ENCODE measurements at places on chromosomes 4 and X.

DNA sequence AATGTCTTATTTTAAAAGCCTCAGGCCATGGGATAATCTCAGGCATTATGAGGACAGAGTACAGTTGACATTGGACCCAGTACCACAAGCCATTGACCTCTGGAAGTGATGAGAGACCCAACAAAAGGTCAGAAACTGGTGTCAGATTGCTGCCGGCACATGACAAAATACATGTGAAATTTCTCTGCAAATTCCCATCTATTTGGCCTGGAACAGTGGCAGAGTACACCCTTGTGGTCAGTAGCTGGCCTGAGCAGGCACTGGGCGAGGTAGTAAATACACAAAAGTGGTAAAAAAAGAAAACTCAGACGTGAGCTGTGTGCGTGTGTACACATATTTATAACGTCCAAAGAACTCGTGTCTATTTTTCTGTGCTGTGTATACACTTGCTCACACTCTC is 155.5 kb downstream of the DHX15 start:
- DNase-seq: no peak

DNA sequence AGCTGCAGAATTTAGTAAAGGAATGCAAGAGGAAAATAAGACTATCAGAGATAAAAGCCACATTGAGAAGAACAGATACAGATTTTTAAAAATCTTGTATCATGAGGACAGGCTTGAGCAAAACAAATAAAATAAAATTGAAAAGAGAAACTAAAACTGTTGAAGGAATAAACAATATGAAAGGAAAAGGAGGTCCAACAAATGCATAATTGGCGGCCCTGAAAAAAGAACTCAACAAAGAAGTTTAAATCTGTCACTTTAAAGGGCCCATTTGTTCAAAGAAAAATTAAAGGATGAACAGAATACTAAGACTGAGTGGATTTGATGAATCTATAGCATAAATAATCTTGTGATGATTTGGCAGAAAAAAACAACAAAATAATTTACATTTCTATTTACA is 36.5 kb downstream of the TMPRSS11B start:
- no peak for DNase-seq

- peak; percentile 39 for DNase-seq
These were observed 16.9 kb upstream of the ANOS1 start for GRCh38 chrX:8748855-8749254.

DNA sequence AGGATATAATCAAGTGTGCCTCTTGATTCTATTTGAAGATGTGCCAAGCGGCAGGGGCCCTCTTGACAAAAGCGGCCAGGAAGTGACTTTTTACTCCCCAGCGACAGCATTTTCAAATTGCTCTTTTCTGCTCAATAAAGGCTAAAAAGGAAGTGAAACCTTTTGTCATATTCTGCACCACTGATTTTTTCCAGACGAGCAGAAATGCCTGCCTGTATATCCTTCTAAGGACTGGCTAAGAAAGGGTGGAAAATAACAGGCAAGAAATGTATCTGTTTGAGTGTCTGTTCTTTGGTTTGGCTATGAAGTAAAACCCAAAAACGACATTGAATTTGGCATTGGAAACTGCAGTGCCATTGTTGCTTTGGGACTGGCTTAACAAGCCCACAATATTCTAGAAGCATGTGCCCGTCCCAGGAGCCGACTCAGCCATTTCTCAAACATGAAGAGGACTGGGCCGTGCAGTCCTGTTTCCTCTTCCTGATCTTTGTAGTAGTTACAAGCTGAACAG is 25.4 kb downstream of the TMSB4X start:
- DNase-seq: no peak

GRCh38 chr4:111754003-111754402 is 391.3 kb upstream of the FAM241A start:
- no peak for DNase-seq

DNA sequence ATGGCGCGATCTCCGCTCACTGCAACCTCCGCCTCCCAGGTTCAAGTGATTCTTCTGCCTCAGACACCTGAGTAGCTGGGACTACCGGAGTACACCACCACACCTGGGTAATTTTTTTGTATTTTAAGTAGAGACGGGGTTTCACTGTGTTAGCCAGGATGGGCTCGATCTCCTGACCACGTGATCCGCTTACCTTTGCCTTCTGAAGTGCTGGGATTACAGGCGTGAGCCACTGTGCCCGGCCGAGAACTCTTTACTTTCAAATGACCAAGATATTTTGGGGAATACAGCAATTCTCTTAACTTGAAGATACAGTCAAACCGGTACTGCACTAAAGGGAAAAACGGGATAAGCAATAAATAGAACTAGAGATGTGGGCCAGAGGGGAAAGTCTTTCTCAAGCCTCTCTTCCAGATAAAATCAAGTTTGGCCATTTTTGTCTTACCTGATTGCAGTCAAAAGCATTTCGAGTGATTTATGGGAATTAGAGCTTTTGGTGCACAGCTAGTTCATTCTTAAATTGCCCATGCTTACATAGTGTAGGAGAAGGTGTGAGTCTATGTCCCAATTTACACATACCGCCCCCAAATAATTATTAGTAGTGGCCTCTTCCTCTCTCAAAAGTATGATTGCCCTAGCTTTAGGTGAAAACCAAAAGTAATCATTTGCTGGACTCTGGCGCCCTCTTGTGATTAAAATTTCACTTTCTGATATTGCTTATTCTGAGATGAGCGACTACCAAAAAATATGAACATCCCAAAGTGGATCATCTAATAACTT is 53.2 kb upstream of the ABCG2 start:
- peak; percentile 15 for DNase-seq

All from NCI-H2171 treated with DMSO at 0.1 percent for 48 hours (cell line).